ENCODE measurements at places on chromosomes 3 and 15.

GRCh38 chr3:36591959-36592358 is 172.4 kb downstream of the DCLK3 start:
- no peak for DNase-seq

DNA sequence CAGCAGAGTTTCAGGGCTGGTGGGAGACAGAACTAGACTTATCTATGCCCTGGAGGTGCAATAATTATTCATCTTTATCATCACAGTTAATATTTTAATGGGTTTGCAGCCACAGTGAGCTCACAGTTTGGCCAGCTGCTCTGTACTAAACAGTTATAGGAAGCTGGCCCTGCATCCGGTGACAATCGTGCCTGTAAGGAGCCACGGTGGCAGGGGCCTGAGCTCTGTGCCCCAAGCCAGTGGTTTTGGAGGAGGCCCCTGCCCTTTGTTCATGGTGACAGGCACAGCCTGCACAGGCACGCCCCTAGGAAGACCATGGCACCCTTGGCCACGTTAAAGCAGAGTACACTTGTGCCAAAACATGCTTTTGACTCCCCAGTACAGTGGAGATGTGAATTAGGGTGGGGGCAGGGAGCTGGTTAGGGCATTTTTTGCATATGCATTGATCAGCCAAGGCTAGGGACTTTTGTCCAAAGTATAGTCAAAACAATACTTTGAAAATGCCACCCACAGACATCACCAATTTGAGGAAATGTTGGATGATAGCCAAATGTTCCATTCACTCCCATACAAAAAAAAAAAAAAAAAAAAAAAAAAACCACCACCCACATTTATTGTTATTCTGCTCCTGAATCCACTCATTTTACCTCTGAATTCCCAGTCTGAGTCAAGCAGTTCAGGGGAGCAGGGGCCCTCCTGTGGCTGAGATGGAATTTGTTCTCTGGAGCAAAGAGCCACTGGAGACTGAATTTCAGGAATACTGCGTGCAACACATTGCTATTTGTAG is 3.4 kb upstream of the RFTN1 start:
- peak; percentile 79 for DNase-seq

- DNase-seq: no peak
Measured at GRCh38 chr3:59937201-59937600, 887.4 kb upstream of the CFAP20DC start.

DNA sequence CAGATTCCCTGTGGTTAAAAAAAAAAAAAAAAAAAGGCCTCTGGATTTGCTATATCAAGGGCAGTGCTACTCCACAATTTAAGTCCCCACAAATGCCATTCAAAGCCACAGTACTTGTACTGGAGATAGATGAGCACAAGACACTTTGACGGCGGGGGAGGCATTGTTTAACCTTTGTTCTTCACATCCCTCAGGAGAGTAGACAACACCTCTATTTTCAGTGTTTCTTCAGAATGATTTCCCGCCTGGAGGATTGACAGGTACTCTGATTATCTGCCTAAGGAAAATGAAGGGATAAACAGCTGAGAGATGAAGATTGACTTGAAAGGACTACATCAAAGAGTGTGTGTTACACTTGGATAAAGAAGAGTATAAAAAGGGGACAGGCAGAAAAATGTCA is 58.7 kb downstream of the OTOL1 start:
- DNase-seq: no peak

DNA sequence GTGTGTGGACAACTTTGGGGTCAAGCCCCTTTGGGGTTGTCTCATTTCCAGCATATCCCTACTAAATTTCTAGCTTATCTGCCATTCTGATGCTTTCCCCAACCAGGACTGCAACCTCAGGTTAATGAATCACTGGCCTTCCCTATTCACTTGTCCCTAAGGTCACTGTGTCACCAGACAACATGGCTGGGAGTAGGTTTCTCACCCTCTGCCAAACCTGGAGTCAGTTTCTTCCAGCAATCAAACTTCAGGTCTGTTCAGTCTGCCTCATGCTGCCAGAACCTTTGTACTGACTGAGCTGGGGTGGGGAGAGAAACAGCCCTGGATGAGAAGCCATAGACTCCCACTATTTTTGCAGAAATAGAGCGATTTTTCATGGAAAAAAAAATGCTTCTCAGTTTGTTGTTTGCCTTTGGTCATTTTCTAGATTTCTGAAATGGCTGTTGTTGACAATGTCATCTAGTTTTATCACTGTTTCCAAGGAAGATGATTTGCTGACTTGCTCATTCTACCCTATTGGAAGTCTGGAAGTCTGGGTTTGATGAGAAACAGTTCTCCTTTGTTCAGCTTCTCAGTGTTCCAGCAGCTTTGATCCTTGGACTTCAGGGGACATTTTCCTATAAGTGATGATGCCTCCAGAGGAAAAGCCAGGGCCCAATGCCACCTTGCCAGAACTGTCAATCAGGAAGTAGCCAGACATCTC is 74.8 kb upstream of the IL12A start:
- DNase-seq: peak; percentile 28

GRCh38 chr3:2944628-2945027 is 165.5 kb downstream of the IL5RA start:
- DNase-seq: no peak

- no peak for DNase-seq
Measured at GRCh38 chr15:62649793-62650420, 392.6 kb upstream of the TPM1 start.

DNA sequence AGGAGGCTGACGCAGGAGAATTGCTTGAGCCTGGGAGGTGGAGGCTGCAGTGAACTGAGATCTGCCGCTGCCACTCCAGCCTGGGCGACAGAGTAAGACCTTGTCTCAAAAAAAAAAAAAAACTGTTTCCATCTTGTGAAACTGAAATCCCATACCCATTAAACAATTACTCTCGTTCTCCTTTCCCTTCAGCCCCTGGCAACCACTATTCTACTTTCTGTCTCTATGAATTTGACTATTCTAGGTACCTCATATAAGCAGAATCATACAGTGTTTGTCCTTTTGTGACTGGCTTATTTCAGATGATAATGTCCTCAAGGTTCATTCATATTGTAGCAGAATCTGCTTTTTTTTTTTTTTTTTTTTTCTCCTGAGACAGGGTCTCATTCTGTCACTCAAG is 51.5 kb upstream of the UBE2E1 start:
- no peak for DNase-seq

GRCh38 chr3:186207515-186207914 is 98.6 kb upstream of the ETV5 start:
- no peak for DNase-seq

DNA sequence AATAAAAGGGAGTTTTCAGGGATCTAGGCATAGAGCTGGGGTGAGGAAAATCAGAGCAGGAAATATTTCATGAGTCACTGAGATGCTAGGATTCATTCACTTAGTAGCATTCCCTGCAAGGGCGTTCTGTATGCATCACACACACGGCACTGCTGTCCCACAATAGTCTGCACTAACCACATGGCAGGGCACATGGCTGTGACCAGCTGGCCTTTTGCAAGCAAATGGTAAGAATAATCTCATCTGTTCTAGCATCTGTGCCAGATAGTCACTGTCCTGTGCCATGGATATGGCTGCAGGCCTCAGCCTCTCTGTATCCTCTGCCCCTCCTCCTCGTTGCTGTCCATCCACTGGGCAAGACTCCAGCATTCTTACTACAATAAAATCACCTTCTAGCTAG is 37.8 kb downstream of the BOC start:
- no peak for DNase-seq

GRCh38 chr3:25171897-25172296 is 256.2 kb upstream of the RARB start:
- DNase-seq: no peak

DNA sequence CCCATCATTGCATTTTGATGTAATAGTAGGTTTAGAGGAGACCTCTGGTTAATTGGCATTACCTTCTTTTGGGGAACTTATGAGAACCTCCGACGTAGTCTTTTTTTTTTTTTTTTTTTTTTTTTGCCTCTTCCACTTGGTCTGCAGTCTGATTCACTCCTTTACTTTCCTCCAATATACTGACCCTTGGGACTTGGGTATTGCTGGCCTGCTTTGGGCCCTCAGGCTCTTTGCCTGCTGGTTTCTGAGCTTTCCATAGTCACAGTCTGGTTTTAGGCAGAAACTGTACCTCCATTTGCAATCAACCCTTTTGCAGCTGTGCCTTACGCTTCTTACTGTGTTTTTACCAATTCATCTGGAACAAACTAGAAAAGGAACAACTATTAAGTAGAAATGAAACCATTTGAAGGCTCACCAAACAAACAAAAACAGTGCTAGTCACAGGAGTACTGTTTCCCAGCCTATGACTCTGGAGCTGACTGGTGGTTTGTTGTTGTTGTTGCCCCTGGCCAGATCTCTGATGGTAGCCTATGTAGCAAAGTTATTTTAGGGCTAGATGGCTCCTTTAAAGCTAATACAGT is 272.8 kb downstream of the BBX start:
- no peak for DNase-seq

DNA sequence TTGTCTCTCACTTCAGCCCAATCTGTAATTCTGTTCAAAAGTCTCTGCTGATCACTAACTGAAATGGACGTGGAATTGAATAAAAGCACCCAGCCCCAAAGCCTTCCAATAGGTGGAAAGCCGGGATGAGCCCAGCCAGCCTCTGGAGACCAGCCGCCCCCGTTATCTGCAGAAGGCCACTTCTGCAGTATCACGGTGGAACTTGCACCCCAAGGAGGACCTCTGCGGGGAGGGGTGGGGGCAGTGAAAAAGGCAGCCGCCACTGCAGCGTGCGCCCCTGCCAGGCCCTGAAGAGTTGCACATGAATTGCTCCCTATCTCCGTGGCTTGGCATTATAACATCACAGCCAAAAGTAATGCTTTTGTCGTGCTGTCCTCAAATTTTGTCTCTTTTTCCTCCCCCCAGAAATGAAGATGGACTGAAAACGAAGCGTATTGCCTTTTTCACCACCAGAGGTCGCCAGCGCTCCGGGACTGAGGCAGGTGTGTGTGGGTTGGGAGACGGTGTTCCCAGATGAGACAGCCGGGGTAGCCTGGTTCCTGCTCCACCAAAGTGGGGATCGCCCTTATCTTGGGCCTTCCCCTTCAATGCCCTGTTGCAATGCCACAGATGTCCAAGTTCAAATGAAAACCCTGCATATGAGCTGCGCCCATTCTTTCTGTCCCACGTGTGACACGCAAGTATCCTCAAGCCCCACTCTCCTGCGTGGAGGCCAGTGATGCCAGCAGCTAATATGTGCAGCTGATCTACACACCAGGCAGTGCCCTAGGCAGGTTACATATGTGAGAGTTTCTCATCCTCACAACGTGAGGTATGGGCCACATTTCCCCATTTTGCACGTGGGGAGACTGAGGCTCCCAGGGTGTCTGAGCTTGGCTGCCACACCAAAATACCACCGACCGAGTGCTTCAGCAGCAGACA is 96.0 kb downstream of the LRRK1 start:
- peak; percentile 89 for DNase-seq

DNA sequence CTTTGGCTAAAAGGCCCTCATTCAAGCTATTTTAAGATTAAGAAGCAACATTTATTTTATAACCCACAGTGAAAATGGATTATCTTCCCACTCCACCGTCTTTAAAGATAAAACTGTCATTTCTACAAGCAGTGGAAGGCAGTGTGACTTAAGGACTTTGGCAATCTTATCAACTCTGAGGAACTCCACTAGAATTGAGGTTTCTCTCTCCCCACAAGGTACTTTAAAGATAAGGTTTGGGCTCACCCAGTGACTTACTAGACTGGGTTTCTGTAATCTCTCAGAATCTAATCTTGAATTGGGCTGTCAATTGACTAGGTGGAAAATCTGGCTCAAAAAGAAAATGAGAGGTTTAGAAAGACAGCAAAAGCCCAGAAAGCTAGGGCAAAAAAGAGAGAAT is 21.7 kb downstream of the ZNF385D start:
- DNase-seq: no peak

GRCh38 chr3:128236657-128237056 is 83.4 kb downstream of the EEFSEC start:
- DNase-seq: no peak

DNA sequence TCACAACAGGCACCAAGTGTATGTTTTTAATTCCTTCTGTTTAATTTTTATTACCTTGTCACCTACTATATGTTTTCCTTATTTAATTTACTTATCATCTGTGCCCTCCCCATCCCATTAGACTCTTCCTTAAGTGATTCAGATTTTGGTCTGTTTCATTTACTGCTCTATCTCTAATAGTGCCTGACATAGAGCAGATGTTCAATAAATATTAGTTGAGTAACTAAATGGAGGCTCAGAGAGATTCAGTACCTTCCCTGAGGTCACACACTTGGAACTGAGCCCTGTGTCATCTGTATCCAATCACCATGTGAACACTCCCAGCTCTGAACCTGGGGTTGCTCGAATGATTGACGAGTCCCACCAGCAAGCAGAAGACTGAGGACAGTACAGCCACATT is 318.1 kb upstream of the WNT5A start:
- DNase-seq: no peak

- DNase-seq: no peak
Measured at GRCh38 chr3:111667621-111668239, 72.6 kb upstream of the ZBED2 start.
